ENCODE measurements at places on chromosomes 1 and 21.

DNA sequence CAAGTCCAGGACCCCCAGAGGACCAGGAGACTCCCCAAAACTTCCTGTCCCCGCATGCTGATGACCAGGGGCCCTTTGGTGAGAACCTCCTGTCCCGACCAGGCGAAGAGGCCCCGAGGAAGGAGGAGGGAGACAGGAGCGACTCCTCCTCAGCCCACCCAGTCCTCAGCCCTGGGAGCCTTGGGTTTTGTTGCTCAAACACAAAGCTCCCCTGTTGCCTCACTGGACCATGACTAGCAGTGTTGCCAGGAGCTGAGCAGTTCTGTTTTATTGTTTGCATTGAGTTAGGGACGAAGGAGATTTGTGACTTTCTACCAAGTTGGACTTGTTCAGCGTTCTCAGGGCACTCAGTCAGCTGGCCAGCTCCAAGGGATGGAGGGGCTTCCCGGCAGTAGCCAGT lies 10.0 kb downstream of the UMODL1 start:
- peak; percentile 77 for DNase-seq

DNA sequence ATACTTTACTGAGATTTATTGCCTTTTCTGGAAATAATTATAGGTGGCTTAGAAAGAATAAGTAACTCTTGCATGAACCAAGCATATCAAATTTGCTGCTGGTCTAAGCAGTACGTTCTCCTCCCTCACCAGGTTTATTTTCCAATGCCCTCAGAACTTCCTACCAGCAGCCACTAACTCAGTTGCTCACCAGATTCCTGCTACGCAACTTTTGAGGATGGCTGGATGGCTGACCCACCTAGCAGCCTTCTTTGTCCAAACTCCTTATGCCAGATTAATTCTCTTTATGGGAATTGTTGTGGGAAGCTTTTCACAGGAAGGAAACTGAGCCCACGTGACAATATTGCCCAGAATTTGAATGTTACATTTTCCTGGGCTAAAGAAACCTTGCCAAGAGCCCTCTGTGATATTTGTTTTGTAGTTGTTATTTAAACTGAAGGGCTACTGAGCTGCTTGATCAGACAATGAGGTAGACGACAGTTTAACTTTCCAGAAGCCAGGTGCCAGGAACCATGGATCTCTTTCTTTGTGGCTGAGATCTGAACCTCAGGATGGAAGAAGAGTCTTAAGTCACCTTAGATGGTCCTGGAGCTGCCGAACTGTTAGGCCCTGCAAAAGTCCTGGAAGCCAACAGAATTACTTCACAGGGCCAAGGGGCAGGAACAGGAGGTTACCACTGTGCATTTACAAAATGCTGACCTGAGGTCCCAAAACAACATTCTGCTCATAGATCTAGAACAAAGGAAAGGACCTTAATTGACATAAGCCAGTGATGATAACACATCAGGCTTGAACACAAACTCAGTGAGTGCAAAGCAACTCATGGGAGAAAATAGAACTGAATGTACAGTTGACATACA lies 85.5 kb upstream of the ATP1A1 start:
- no peak for DNase-seq

DNA sequence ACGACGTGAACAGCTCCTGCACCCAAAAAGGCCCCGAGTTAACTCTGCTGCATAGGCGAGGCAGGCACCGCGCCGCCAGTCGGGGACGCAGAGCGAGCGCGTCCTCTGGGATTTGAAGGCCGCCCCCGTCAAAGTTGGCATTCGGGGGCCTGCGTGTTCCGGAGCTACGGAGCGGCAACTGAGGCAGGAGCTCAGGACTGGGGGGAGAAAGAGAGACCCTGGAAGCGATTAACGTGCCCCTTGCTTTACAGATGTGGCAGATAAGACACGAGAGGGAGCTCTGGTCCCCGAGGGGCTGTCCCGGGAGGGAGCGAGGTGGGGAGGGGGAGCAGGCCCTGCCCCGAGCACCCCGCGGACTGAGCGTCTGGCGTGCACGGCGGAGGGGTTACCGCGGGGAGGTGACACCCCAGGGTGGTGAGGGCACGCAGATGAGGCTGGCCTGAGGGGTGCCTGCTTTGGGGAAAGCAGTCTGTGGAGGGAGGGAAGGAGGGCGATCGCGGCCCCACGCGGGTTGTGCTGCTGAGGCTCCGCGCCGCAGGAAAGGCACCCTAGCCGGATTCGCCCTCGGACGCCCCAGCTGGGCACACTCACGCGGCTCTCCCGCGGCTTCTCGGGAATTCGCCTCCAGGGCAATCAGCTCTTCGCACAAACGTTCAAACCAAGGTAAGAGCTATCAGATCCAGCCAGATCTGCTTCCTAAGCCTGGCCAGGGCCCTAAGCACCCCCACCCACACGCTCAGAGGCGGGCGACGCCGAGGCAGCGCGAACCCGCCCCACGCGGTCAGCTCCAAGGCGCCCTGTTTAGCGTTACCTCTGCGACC lies 26.5 kb downstream of the ACTA1 start:
- no peak for DNase-seq

DNA sequence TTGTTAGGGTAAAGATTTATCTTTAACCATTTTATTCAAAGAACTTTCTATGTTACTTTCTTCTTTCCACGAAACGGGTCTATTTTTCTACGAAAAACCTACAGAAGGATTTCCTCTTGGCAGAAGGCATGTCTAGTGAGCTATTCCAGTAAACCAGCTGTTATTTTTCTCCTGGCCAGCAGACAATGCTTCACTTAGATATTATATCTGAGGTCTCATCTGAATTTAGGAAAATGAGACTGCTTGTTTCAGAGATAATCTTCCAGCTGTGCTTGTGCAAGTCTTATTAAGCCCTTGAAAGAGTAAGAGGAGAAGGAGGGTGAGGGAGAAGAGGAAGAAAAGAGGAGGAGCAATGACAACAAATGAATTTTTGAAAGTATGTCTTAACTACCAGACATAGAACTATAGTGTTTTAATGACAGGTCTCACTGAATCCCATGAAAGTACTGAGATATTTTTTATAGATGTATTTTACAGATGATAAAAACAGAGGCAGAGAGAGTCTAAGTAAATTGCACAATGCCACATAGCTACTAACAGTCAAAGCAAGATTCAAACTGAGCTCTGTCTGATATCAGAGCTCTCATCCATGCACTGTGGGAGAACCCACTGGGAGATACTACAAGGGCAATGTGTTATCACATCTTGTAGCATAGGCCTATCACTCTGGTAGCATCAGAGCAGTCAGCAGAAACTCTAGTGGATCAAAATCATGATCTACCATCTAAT lies 54.6 kb upstream of the SAMSN1 start:
- DNase-seq, result no peak

- peak; percentile 38 for DNase-seq
Observed at GRCh38 chr1:6475381-6476133, 9.6 kb upstream of the TNFRSF25 start.

DNA sequence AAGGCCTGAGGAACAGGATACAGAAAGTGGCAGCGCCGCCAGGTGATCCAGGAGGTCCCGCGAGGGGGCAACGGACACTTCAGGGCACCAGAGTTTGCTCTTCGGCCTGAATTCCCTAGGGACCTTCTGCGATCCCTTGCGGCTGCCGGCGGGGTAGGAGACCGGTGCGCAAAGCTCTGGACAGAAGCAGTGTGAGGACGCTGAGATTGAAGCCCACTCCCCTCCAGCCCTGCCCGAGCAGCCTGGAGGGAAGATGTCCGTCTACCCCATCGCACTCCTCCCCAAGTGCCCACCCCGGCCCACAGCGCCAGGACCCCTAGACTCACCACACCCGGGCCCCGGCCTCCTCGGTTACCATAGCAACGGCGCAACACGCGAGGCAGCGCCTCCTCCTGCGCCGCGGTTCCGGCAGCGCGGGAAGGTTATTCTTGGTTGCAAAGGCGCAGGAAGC lies at the start of gene ANKRD45:
ANKRD45 (minus strand) TSS at position 361 of the 451 bp plus-strand sequence. CDS start 10,433 bp downstream, outside the sequence.
- no peak for DNase-seq

DNA sequence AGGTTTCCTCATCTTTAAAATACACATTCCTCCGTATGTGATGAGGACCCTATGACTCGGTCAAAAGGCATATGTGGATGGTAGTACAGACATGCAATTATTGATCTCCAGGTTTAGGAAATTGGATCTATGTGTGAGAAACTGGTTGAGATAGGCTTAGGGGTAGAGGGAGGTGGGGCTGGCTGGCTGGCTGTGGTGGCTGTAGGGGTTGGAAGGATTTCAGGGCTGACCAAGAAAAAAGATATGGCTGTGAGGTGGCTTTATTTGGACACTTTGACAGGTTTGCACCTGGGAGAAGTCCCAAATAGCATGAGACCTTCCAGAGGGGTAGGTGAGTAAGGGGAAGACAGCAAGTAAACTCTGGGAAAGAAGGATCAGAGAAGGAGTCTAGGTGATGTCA lies 39.6 kb upstream of the ADAM30 start:
- no peak for DNase-seq

GRCh38 chr1:119656410-119656955 lies 8.4 kb upstream of the ZNF697 start:
- no peak for DNase-seq

DNA sequence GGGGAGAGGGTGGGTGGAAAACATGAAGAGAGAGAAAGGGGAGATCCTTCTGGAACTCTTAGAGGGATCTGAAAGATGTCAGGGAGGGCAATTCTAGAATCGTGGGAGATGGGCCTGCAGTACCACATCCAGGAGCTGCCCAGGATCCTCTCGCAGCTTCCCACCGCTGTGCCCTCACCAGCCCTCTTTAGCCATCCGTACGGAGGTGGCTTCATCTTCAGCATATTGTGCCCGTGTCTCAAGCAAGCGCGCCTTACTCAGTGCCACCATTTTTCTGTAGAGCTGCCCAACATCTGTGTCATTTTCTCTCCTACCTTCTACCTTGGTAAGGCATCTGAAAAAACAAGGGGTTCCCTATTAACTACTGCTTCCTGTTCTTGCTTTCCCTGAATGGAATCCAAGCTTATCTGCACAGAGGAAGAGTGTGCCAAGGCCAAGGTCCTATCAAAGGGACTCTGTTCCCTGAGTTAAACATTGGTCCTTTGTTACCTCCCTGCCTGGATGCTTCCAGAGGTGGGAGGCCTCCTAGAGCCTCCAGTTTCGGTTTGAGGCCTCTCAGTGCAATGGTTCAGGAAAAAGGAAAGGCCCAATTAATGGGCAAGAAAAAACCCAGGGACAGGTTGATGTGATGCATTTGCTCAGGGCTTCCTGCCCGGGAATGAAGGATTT lies 23.2 kb downstream of the C1orf116 start:
- no peak for DNase-seq

DNA sequence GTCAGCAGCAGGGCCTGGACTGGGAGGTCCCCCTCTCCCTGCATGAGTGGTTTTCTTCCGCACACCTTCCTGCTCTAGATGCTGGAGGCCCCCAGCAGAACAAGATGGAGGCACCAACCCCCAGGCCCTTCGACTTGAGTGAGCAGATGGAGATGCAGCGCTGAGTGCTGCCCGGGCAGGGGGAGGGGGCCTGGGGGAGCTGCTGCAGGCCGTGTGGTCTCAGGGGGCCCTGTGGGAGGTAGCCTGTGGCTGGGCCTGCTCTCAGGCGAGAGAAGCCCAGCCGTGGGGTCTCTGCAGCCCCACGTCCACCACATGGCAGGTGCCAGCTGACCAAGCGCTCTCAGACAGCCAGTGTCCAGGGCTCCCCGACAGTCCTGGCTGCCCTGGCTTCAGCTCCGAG lies 1.2 kb upstream of the FAAP20 start:
- no peak for DNase-seq

- peak; percentile 92 for DNase-seq
Observed at GRCh38 chr21:44845418-44846223, 27.8 kb upstream of the SUMO3 start.

GRCh38 chr1:152125834-152126443 lies 10.7 kb upstream of the TCHH start:
- no peak for DNase-seq

- DNase-seq, result no peak
Observed at GRCh38 chr1:228144993-228145343, 4.8 kb upstream of the GJC2 start.

GRCh38 chr21:38293113-38293512 lies 36.3 kb downstream of the KCNJ15 start:
- DNase-seq, result no peak

GRCh38 chr1:208332774-208333126 lies 88.6 kb upstream of the PLXNA2 start:
- no peak for DNase-seq

DNA sequence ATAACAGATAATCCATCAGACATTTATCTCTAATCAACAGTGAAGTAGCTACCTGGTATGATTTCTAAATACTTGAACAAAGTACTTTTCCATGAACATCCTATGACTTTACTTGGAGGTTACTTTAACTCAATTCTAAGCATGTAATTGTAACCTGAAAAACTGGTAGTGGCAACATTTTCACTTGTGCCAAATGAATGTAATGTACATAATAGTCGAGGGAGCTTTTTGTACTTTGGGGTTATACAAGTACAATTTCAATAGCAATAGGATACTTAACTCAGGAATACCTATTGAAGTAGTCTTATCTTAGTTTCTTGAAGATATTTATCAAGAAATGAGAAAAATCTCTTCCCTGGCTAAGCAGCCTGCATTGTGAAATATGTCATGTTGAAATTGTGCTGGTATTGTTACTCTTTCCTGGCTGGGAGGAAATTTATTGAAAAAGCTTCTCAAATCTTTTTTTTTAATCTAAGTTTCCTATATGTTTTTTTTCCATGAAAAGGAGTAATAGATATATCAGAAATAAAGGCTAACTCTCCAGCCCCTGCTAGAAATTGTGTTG lies 33.7 kb upstream of the CACYBP start:
- no peak for DNase-seq

DNA sequence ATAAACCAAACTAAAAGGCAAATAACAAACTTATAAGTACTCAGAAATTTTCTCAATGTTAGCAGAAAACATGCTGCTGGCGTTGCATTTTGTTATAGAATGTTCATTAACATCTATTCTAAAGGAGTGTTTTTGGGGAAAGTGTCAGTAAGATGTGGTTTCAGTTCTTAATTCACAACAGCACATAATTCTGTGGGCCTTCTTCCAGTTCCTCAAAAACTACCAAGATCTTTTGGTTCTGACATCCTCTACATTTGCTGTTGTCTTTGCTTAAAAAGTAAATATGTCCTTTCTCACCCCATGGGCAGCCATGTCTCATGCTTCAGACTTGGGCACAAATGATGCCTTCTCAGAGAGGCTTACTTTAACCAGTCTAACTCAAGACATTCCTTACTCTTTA lies 152.5 kb downstream of the CDC7 start:
- DNase-seq, result no peak

DNA sequence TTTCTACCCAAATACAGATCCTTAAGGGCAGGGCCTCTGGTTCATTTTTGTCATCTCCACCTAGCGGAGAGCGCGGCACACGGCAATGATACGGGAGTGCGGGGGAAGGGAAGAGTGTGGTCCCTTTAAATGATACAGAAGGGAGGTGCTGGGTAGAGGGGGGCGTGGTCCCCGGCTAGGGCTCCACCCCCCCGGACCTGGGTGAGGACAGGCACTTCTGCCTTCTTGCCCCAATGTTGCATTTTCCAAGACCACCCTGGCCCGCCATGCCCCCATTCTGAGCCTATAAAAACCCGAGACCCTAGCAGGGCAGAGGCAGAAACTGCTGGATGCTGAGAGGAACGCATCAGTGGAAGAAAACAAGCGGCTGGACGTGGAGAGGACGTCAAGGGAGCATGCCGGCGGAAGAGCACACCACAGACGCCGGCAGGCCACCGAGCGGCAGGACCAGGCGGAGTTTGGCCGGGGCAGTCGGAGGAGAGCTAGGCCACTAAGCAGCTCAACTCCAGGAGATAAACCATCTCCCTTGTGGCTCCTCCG lies 30.0 kb downstream of the LRRC3 start:
- DNase-seq, result no peak

- no peak for DNase-seq
Observed at GRCh38 chr1:85282424-85282823, 6.0 kb upstream of the BCL10 start.

- DNase-seq, result no peak
Observed at GRCh38 chr21:10521091-10521598, at the start of gene TPTE. Gene TPTE, plus strand, starts transcription at chr21:10521583. Its CDS starts 17,141 bp downstream, at chr21:10538724.
